ENCODE measurements at places on chromosomes 1 and 21. TPM values are rescaled to one million over a fixed set of nuclear protein-coding genes. Genes with fewer than 3 reads are reported as not detected.

GRCh38 chr1:3373700-3374405 is 80.6 kb upstream of the ARHGEF16 start:
- DNase-seq: no peak

DNA sequence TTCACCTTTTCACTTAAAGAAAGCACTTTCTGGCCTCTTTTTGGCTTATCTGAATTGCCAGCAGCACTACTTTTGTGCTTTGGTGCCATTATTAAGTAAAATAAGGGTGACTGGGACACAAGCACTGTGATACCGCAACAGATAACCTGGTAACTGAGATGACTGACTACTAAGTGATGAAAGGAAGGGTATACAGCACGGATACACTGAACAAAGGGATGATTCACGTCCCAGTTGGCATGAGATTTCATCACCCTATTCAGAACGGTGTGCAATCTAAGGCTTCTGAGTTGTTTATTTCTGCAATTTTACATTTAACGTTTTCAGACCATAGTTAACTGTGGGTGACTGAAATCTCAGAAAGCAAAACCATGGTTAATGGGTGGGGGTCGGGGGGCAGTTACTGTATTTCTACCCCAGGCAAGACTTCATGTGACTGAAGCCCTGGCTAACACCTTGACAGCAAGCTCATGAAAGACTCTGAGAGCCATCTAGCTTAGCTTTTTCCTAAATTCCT is 102.8 kb downstream of the CLIC6 start:
- no peak for DNase-seq

DNA sequence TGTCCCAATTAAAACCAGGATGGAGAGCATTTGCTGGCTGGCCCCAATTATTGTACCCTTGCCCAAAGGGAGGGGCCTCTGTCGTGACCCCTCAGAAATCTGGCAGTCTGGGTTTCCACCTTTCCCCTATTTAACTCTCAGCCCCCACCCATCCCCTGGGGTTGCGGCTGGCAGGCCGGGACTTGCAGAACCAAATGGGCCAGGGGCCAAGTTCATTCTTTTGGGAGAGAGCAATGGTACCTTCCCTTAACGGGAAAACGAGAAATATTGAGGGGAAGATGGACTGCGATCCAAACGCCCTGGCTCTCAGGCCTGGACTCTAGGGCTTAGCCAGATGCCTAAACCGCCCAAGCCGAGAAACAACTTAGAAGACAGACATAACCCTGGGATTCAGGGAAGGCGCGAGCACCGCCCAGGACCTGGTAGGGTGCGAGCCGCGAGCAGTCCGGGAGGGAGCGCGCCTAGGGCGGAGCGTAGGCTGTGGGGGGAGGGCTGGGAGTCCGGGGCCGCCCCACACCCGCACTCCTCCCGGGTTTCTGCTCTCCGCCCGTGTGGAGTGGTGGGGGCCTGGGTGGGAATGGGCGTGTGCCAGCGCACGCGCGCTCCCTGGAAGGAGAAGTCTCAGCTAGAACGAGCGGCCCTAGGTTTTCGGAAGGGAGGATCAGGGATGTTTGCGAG is at the start of gene SLC27A3:
TSS of gene SLC27A3 (plus strand) at position 628 of the 678 bp plus-strand sequence. CDS start 91 bp downstream, outside the sequence.
- DNase-seq: no peak

DNA sequence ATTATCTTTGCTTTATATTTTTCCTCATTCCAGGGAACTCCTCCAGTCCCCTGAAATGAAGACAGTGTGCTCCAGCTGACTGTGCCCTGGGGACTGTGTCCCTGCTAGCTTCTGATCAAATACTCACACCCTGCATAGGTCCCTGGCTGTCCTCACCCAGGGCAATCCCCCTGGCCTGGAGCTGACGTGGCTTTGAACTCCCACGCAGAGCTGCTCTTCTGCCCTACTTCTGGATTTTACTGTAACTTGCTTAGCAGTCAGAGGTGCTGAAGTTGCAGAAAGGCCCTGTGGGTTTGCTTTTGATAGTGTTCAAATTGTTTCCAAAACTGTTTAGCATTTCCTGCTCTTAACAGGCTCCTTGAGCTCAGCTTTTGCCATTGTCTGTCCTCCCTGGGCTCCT is 186.5 kb downstream of the FASLG start:
- no peak for DNase-seq

DNA sequence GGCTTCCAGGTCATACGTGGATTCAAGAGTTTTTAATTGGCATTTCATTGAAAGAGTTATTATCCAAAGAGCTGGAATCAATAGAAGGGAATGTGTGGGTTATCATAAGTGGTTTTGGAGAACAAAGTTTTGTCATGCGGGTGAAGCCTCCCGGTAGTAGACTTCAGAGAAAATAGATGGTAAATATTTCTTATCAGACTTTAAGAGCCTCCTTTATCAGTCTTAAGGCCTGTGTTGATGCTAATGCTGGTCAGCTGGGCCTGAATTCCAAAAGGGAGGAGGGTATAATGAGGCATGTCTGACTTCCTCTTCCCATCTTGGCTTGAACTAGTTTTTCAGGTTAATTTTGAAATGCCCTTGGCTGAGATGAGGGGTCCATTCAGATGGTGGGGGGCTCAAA is 89.7 kb downstream of the ITSN1 start:
- no peak for DNase-seq

DNA sequence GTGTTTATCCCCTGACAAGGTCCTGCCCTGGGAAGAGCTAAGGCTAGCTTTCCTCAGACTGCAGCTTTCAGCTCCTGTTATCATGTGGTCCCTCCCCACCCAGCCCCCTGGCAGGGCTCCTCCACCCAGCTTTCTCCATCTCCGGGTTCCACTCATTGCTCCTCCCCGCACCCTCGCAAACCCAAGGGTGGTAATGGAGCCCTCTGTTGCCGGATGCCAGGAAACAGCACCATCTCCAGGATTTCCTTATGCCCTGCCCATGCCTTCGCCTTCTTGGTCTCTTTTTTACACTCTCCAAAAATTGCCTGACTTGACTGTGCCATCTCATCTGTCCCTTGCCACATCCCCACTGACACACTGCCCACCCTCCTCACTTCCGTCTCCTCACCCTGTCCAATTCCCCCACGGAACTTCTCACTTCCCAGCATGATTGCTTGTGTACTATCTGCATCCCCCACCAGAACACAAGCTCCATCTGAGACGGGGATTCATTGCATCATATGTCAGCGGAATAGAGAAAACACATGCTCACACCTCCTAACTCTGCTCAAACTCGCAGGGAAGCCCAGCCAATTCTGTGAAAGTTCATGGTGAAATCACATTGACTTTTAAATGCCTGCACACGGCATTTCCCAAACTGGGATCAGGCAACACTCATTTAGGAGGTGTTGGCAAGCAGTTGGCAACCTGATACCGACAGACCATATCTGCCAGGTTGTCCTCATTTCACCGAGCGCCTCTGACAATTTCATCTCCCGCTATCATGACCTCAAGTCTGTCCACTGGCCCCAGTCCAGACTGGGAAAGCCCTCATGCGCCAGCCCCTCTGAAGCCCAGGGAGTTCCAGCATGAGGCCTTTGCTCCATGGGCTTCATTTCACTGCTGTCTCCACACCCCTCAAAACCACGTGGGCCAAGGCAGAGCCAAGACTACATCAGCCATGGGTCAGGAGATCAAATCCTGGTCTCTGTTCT is 201.1 kb downstream of the MATN1 start:
- no peak for DNase-seq

GRCh38 chr1:67672260-67672803 is 12.7 kb upstream of the GADD45A start:
- no peak for DNase-seq

DNA sequence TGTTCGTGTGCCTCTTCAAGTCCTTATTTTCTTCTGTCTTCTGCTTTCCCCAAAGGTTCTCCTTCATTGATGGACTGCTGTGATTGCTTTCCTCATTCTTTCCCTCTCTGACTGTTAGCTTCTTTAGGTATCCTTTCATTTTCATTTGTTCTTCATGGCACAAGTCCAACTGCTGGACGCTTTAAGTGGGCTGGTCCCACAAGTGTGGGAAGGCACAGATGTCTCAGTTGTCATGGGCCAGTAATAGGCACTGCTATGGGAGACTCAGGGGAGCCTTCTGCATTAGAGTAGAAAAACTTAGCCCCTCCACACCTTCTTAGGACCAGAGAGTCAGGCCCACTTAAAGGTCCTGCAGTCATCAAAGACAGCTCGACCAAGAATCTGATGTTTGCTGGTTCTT is 122.3 kb upstream of the C1orf105 start:
- DNase-seq: no peak

DNA sequence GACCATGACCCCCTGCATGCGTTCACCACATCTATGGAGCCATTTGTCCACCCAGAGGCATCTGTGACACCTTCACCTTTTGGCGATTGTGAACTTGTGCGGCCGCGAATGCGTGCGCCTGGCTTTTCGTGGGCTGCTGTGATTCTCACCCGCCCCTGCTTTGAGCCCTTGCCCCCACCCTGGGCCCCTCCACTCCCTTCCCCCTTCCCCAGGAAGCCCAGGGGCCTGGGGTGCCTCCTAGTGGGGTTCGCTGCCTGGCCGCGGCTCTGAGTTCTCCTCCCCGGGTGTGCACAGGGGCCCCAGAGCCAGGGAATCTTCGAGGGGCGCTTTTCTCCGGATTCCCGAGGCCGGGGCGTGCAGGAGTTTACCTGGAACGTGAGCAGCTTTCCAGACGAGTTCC is 97.9 kb upstream of the ACTRT2 start:
- no peak for DNase-seq

DNA sequence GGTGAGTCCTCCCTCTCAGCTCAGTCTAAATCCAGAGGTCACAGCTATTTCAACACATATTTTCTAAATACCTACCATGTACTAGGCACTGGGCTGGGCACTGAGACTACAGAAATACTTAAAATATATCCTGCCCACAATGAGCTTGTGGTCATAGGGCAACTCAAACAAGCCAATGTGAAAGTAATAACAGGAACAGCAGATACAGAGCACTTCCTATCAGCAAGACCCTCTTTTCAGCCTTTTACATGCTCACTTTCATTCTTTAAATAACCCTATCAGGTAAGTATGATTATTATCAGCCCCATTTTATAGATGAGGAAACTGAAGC is 71.9 kb downstream of the CD34 start:
- no peak for DNase-seq

- no peak for DNase-seq
Measured at GRCh38 chr1:190176776-190177175, 300.9 kb downstream of the BRINP3 start.

DNA sequence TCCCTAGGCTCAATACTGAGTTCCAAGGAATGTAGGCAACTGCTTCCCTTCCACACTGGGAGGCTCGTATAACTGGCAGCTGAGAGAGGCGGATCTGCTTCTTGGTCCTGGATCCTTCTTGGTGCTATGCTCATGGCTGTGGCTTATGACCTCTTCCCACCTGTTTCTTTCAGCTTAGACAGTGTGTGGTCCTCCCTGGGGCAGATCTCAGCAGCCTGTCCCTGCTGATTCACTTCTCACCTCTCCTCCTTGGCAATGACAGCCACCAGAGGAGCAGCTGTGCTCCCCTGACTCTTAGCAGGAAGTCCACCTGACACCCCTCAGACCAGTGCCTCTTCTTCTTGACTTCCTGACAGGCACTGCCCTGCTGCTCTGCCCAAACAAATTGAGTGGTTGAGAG is 75.1 kb upstream of the PTGFRN start:
- DNase-seq: no peak

GRCh38 chr1:26574018-26574417 is 44.5 kb downstream of the RPS6KA1 start:
- no peak for DNase-seq

DNA sequence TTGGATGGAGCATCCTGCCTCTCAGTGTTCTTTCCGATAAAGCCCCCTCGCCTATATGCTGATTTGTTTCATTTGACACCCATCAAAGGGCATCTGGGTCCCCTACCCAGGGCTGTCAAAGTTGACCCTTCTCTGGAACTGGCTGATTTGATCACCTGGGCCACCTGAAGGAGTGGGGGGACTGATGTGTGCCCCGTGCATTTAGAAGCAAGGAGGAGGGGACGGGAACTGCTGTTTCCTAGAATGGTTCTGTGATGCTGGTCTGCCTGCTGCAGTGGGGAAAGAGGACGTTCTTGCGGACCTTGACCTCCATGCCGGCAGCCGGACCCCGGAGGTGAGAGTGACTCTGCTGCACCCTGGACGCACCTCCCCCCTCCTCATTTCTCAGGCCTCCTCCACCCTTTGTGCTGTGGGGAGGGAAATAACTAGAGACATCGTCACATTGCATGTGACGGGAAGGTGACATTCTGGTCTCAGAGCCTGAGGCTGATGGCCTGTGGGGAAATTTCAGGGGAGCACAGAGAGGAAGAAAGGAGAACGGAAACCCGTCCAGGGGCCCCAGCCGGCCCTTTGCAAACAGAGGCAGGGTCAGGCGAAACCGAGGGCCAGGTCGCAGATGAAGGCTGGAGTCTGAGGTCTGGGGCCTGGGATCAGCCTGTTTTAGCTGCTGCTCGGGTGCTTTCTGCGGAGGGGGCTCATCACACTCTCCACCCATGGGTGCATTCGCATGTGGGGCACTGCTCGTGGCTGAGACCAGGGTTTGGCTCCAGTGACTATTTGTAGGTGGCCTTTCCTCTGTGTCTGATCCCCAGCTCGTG is 25.7 kb downstream of the CRYAA start:
- DNase-seq: no peak

- DNase-seq: no peak
Measured at GRCh38 chr21:42836767-42837301, 42.5 kb downstream of the WDR4 start.

DNA sequence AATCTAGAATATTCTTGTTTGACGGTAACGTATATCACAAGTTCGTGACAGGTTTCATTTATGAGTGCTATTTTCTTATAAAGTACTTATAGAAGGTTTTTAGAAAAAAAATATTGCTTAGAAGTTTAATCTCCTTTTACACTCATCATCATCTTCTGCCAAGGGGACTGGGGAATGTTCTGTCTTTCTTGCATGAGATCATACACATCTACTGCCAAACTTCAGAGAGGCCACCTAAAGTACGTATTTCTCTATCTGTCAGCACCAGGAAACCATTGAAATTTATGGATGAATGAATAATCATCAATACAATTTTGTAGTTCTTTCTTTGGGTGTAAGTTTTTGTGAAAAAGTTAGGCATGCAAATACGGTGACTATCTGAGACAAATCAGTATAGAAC is 245.8 kb downstream of the SPATA17 start:
- DNase-seq: no peak

Gene CYP4A22
- not detected for total RNA-seq

Gene LCE1C
- not detected for total RNA-seq

Gene SLX9
- total RNA-seq: 13.7 TPM

Gene QSOX1
- total RNA-seq: 199 TPM

Gene GPR52
- 0.67 TPM for total RNA-seq

Gene ADCY10
- total RNA-seq: 0.31 TPM

Gene RPTN
- not detected for total RNA-seq
